ENCODE measurements at places on chromosomes 11 and 22.

DNA sequence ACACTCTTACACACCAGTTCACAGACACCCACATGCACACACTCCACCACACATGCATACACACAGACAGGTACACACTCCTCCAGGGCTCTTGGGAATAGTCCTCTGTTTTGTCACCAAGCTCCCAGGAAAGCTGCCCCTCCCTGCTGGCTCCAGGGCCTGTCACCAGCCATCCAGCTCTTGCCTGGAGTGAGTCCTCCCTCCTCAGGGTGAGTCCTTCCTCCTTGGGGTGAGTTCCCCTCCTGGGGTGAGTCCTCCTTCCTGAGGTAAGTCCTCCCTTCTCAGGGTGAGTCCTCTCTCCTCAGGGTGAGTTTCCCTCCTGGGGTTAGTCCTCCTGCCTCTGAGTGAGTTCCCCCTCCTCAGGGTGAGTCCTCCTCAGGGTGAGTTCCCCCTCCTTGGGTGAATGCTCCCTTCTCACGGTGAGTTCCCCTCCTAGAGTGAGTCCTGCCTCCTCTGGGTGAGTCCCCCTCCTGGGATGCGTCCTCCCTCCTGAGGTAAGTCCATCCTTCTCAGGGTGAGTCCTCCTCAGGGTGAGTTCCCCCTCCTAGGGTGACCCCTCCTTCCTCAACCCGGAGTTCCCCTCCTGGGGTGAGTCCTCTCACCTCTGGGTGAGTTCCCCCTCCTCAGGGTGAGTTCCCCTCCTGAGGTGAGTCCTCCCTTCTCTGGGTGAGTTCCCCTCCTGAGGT lies 100.6 kb upstream of the FGF3 start:
- DNase-seq, result no peak

GRCh38 chr11:75557666-75558494 lies 4.2 kb upstream of the SERPINH1 start:
- DNase-seq, result no peak

- DNase-seq, result no peak
These were observed 14.4 kb upstream of the SERPINH1 start for GRCh38 chr11:75547617-75548058.

GRCh38 chr11:127993281-127993680 lies 594.1 kb downstream of the ETS1 start:
- DNase-seq, result no peak

- DNase-seq, result no peak
These were observed 3.3 kb upstream of the OAF start for GRCh38 chr11:120207512-120207911.

DNA sequence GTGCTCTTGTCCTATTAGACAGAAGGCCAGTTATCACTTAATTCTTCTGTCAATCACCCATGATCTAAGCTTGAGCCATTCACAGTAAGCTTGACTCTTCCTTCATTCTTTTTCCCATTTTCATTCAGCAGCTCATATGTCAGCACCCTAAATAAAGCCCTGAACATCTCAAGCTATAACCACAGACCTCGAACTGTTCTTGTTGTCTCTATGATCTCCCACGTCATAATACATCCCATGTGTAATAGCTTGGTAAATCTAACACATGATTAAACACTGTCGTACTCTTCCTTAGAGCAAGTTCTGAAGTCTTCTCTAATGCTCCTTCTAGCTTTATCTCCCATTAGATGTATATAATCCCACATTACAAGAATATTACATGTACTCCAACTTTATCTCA lies 14.4 kb downstream of the MUC15 start:
- DNase-seq, result no peak

DNA sequence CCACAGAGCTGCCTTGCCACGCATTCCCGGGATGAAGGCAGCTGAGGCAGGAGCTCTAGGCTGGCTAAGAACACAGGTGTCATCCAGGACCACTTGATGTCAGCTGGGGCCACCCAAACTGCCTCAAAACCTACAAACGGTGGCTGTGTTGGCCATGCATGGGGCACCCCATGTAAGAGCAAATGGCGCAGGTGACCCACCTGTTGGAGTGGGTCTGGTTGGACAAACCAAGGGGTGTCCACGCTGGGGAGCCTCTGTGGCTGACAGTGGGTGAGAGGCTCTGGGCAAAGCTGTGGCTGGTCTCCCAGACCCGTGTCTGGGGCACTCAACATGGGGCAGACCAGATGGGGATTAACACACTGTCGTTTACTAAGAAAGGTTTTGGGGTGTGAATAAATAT lies 19.0 kb upstream of the SYT8 start:
- no peak for DNase-seq

- no peak for DNase-seq
These were observed 276.5 kb upstream of the MTNR1B start for GRCh38 chr11:92692826-92693546.

DNA sequence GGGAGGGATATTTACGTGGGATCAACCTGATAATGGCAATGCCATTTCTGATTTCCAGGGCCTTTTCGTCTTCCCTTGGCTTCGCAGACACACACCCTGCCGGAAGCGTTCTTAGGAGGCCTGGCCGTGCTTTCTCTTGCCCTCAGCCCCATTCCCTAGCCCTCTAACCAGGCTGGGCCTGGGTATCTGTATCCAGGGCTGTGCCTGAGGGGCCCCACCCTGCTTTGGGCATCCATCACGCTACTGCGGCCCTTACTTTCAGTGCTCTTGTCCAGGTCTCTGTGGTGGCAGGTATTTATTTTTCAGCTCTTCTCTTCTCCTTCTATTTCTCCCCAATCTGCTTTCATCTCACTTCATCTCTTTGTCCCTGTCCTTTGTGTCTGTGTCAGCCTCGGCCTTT lies 105.0 kb downstream of the ZBTB16 start:
- DNase-seq, result no peak

GRCh38 chr11:91810871-91811270 lies 413.7 kb upstream of the FAT3 start:
- no peak for DNase-seq

- DNase-seq, result no peak
These were observed 56.7 kb downstream of the HSD17B12 start for GRCh38 chr11:43737201-43737590.

- no peak for DNase-seq
These were observed 14.9 kb downstream of the LMO1 start for GRCh38 chr11:8248786-8249185.
